ENCODE measurements at places on chromosomes 6 and 20.
A peak's percentile ranks its signal among the peaks of the same experiment; 100 is the strongest.

DNA sequence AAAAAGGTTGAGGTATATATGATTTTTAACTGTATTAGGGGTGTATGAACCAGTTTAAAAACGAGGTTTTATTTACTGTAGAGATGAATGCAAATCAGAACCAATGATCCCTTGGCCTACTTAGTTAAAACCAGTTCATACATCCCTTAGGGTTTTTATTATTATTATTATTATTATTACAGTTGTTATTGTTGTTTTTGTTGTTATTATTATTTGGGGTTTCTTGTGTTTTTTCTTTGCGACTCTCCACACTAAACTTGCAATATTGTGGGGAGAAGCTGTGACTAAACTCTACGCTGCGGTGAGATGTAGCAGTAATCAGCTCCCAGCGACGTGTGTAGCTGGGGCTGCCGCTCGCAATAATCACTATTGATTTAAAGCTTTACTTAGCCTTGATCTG, 62.2 kb downstream of the SSR1 start:
- DNase-seq, result peak; percentile 8

GRCh38 chr20:40802886-40803285, 113.8 kb upstream of the MAFB start:
- DNase-seq, result no peak

DNA sequence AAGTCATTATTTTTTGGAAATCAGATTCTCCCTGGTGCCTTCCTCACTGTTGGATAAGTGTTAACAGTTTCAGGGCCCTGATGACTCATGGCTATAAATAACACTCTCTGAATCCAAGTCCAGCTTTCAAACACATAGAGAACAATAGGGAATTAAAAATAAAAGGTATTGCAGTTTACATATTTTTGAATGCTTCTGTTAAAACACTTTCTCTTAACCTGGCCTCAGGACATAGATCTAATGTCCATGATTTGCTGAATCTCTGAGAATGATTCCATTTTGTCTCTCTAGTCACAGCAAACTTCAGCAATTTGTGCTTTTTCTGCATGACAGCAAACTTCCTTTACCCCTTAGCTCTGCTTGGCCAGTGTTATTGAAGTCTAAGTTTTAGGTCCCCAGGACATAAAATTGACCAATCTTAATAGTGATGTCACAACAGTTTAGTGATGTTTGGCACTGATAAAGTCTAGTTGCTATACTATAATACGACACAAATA, 1192.4 kb upstream of the CITED2 start:
- DNase-seq, result no peak

DNA sequence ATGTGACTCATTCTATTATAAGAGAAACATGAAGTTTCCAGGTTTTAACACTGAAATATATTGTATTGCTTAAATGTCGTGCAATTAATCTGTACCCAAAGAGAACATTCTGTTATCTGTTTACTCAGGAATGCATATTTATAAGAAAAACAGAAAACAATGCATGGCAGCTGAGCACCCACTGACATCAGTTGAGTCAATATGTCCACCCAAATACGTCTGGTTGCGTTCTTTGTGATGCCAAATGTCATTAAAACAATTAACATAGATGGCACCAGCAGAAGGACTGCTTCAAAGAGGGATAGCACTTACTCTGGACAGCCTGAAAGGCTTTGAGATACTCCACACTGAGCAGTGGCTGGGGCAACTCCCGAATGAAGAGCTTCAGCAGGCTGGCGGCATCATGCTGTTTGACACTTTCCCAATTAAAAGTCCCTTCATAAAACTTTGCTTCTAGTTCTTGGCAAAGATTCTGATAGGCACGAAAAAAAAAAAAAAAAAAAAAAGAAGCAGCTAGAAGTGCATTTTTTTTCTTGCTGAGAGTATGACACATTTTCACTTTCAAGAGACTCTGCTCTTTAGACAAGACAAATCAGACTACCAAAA, 102.3 kb downstream of the ARHGAP18 start:
- no peak for DNase-seq

GRCh38 chr6:155245831-155246230, 18.0 kb upstream of the CLDN20 start:
- no peak for DNase-seq

DNA sequence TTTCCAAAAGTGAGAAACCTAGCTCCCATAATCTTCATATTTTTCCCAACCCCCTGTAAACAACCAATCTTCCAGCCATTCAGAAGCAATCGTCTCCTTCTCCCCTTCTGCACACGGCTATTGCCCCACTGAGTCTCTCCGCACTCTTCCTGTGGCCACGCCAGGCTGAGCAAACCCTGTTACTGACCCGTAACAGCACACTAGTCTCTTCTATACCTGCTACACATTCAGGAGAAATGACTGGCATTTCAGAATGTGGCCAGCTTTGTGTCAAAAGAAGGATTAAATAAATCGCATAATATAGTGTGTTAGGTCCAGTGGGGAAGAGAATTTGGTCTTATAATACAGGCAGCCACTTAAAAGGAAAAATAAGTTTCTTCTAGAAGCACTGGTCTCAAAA, 41.4 kb downstream of the ECT2L start:
- no peak for DNase-seq

- DNase-seq, result no peak
Observed at GRCh38 chr20:58017231-58017969, 211.1 kb downstream of the ANKRD60 start.

GRCh38 chr20:973785-974194, 28.3 kb downstream of the RSPO4 start:
- no peak for DNase-seq

DNA sequence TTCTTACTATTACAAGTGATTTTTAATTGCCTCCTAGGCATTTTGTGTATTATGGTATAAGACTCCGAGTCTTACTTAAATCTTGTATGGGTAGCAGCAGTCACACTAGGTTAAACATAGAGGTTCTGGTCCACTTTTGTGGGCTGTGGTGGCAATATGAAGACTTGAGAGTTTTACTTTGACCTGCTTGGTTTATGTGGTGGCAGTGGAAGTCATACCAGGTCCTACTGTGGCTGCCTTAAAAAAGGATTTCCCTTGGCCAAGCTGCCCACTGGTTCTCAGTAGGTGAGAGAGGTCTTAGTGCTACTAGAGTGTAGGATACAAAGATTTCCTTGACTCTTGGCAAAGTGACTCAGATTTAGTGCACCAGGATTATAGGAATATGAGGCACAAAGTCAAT, 44.2 kb upstream of the NKAIN2 start:
- DNase-seq, result no peak

DNA sequence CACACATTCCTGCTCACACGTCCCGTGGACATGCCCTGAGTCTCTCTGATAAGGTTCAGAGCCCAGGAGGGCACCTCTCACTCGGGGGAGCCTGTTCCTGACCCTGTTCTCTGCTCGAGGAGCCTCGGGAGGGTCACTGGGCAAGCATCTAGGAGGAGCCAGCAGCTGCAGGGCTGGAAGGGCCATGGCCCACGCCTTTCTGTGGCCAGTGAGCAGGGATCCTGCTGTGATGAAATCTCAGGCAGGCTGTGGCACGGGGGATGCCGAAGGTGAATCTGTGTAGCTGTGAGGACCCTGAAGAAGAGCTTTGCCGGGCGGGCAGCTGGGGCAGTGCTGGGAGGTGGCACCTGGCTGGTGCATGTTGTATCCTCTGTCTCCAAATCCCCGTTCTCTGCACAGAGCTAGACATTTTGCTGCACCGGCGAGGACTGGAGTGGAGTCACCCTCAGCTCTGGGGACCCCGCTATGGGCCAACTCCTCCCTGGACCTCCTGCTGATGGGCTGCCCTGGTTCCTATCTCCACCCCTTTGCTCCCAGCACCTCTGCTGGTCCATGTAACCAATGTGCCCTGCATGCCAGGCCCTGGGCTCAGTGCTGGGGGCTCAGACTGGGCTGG, 7.1 kb upstream of the NPBWR2 start:
- peak; percentile 33 for DNase-seq

DNA sequence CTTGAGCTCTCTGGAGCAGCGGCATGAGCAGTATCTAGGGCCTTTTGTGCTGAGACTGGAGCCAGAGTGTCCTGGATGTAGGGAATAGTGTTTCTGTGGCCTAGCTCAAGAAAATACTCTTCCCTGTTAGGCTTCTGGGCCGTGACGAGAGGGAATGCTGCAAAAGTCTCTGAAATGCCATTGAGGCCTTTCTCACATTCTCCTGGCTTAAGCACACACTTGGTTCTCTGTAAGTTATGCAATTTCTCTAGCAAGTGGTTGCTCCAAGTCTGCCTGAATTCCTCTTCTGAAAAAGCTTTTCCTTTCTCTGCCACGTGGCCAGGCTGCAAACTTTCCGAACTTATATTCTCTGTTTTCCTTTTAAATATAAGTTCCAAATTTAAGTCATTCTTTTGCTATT, 744.4 kb downstream of the GRIK2 start:
- DNase-seq, result no peak

- DNase-seq, result no peak
Observed at GRCh38 chr20:51570739-51571459, 28.4 kb upstream of the NFATC2 start.

DNA sequence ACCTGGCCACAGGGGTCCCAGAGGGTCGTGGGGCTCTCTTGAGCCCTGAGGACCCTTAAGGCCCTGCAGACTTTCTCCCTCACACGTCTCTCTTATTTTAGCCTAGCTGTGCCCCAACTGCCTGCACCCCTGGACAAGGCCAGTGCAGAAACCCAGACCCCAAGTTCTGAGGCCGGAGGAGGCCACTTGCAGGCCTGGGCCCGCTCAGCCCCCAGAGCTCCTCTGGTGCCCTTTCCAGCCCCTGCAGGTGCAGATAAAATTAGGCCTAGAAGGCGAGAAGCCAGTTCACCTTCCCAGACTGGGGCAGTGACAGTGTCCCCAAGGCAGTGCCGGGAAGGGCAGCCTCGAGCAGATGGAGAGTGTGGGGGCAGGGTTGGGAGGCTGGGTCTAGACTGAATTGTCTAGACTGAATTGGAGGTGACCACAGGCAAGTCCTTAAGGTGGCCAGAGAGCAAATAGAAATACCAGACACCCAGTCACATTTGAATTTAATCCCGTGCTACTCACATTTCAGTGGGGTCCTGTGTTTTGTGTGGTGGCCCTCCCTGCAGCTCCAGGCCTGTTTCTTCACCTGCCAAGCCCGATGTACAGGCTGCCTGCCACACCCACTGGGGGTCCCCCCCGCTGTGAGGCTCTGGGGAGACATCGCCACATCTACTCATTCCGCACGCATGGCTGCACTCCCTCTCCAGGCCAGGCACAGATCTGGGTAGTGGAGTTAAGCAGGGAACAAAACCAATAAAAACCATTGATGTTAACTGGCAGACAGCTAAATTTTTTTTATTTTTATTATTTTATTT, 8.6 kb upstream of the IP6K3 start:
- no peak for DNase-seq

DNA sequence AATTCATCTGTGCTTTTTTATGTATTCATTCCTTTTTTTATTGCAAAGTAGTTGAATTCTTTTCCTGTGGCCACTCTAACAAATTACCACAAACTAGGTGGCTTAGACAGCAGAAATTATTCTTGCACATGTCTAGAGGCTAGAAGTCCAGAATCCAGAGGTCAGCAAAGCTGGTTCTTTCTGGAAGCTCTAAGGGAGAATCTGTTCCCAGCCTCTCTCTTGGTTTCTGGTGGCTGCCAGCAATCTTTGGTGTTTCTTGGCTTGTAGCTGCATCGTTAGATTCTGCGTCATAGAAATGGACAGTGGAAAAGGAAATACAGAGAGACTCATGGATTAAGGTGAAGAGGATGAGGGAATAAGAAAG, 39.3 kb downstream of the GSTA2 start:
- no peak for DNase-seq

DNA sequence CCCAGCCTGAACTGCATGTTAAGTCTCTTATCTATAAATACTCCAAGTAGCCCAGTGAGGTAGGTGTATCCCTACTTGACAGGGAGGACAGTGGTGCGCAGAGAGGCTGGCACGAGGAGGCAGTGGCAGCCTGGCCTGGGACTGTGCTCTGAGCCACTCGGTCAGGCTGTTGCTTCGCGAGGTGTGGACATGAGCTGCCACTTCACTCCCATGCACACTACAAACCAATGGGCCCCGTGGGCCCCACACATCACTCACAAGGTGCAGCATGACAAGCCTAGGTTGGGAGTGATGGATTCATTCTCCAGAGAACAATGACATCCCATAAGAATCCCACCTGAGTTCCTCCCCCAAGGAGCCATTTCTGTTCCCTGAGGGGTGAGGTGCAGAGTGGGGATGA, 54.9 kb downstream of the TMEM242 start:
- DNase-seq, result peak; percentile 35

- DNase-seq, result no peak
Observed at GRCh38 chr6:21999012-21999528, 297.8 kb downstream of the PRL start.

DNA sequence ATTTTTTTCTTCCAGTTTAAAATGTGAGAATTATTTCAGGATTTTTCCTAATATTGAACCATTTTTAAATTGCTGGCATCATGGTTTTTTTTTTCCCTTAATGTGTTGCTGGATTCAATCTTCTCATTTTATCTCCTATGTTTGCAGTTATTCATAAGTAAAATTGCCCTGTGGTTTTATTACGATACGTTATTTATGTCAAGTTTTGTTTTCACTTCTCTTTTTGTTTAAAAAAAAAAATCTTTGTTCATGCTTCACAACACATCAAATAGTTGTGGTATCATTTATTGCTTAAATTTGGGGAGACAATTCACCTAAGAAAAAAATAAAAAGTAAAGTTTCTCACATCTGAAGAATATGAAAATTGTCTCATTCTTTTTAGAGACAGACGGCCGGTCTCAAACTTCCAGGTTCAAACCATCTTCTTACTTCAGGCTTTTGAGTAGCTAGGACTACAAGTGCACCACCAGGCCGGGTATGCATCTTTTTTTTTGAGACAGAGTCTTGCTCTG, 239.3 kb upstream of the ID4 start:
- no peak for DNase-seq

- DNase-seq, result no peak
Observed at GRCh38 chr6:32621372-32621771, 15.8 kb upstream of the HLA-DQA1 start.

DNA sequence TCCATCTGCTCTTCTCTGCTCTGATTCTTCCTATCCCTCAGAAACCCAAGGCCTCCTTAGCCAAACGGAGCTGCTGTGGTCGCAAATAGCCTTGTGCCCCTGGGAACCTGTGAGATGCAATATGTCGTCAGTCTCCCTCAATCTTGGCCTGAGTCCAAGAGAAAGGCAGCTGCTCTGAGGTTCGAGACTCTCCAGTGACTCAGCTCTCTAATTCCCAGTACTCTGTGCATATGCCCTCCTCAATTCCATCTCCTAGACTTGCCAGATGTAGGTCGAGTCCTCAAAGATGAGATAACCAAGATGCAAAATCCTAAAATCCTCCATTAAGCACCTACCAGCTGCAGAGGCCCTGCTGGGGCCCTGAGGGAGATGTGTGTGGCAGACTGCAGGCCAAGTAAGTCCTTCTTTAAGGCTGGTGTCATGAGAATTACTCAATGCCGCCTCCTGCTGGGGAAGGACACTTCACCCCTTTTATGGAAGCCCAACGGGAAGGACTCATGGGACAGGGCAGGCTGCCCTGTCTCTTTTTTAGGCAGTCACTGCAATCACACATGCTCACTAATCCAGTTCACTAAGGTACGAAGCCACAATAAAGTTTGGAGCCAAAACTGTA, 28.5 kb downstream of the C6orf15 start:
- DNase-seq, result no peak

GRCh38 chr6:37013516-37014491, 8.3 kb downstream of the FGD2 start:
- DNase-seq, result no peak
